ENCODE measurements at places on chromosomes 11 and 22.

DNA sequence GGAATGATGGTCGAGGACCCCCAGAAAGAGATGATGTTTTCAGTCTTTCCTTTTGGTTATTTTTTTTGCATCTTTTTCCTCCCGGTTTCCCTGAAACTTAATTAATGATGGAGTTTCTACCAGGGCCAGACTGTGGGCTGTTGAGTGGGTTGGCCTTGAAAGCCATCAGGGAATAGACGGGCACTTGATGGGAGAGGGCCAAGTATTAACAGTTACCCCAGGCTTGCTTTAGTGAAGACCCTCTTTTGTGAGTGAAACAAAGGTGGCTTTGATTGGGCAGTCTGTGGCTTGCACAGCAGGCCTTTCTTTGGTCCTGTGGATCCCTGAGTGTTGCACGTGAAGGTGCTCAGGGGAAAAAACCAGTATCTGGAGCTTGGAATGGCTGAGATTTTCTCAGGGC, 56.9 kb downstream of the AMOTL1 start:
- no peak for DNase-seq

- DNase-seq = no peak
Observed at GRCh38 chr11:134475951-134476350, 63.9 kb upstream of the B3GAT1 start.

- DNase-seq = no peak
Observed at GRCh38 chr11:31106326-31106725, 263.2 kb downstream of the DCDC1 start.

- DNase-seq = no peak
Observed at GRCh38 chr11:69144316-69145049, 11.3 kb upstream of the SMIM38 start.

GRCh38 chr11:120794748-120795147, 229.2 kb upstream of the TBCEL start:
- DNase-seq = no peak

DNA sequence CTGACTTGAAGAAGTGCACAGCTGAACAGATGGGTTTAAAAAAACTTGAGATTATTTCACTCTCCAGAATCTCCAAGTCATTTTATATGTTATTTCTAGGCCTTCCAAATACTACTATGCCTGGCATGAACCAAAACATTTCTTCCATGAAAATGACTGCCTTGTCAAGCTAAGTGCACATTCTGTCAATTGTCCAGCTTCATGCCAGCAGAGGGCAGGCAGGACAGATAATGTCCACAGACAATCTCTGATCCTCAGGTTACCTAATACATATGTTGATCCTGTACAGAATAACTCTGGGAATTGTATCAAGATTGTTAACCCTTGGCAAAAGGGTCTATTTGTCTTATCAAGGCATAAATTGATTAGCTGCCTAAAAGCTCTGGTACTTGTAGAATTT, 229.5 kb downstream of the AASDHPPT start:
- no peak for DNase-seq

DNA sequence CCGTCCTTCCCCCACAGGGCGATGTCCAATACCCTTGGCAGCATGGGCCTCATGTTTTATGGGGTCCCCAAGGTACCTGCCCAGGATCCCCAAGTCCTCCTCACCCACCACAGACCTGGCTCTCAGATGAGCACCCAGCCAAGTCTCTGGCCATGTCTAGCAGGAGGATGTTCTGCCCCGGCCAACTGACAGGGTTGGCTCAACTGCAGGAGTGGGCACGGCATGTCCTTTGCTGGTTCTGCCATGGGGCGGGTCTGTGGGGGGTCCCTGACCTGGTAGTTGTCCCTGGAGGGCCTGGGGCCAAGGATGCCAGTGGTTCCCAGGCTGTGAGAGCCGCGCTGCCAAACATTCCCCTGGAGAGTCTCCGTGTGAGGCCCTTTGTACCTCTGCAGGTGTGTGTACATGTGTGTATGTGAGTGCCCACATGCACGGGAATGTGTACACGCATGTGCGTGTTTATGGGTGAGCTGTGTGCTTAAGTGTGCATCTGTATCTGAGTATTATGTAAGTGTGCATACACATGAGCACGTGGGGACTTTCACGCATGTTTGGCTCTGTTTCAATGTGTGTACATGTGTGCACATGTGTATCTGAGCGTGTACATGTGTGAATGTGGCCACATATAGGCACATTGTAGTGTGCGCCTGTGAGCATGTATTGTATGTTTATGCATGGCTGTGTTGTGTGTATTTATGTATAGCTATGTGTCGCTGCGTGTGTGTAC, 85.5 kb downstream of the KCNQ1 start:
- no peak for DNase-seq

DNA sequence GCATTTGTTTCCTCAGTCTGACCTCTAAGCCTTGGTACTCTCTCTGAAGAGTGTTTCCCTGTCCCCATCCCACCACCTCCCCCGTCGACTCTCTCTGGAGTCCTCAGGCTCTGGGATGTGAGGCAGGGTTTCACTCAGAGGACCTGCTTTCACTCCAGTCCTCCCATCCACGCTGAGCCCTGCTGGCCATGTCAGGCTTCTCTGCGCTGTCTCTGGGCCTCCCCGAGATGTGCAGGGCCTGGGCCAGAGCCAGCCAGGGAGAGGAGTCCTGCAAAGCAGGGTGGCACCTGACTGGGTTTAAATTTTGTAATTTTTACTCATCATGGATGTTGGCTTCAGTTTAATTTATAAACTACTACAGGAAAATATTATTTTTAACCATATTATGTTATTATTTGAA, 3.3 kb downstream of the SCGB2A2 start:
- DNase-seq = no peak

All from B cell (primary cell).